ENCODE measurements at places on chromosomes 11 and 22.

DNA sequence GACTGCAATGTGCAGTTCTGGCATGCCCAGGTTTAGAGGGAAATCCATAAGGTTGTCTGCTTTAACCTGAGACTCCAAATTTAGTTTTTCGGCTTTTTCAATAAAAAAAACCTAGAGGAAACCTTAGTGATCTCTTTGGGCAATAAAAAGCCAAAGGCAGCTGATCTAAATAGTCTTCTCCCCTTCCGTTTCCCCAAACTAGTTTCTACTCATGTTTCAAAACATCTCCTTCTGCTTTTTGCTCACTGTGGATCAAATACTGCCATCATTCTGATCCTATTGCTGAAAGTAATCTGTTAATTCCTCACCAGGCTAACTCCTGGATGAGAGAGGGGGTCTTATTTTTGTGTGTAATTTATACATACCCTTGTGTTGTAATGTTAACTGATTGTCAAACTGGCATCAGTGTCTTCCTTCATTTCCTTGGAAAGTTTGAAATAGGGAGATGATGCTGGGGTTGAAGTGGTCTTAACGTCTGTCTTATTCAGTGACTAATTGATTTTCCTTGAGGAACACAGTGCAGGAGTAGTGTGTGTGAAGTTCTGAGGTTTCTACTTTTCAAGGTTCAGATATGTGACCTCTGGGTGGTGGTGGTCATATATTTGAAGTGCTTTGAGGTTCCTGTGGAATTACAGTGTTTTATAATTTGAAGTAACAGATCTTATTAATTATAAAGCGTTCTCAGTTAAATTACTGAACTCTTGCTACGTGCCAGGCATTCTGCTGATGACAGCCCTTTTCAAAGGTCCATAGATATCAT is 55.0 kb downstream of the ARHGAP42 start:
- no peak for DNase-seq

DNA sequence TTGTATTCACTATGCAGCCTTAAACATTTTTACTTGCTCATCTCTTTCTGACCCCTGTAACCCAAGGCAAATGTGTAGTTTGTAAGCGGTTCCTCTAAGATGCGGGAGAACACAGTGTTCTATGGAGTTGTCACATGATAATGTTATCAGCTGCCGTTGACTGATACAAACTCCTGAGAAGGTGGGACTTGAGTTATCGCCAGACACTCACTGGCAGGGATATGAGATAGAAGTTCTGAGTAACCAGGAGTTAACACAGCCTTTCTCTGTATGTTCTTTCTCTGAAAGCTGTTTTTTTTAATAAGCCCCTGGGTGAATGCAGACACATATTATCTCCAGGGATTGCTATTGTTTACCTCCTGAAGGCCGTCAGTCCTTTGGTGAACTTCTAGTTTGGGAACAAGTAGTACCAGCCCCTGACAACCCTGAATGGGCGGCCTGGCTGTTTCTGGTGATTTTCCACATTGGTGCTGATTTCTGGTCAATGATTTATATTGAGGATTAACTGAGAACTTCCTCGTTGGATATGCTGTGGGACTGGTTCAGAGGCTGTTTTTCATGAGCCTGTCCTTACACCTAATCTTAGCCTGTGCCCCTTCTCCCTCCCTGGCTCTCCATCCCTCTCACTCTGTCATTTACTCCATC is 155.3 kb upstream of the RASSF10 start:
- DNase-seq: no peak

- peak; percentile 40 for DNase-seq
These were observed 11.8 kb upstream of the MIEF1 start for GRCh38 chr22:39490135-39490798.

DNA sequence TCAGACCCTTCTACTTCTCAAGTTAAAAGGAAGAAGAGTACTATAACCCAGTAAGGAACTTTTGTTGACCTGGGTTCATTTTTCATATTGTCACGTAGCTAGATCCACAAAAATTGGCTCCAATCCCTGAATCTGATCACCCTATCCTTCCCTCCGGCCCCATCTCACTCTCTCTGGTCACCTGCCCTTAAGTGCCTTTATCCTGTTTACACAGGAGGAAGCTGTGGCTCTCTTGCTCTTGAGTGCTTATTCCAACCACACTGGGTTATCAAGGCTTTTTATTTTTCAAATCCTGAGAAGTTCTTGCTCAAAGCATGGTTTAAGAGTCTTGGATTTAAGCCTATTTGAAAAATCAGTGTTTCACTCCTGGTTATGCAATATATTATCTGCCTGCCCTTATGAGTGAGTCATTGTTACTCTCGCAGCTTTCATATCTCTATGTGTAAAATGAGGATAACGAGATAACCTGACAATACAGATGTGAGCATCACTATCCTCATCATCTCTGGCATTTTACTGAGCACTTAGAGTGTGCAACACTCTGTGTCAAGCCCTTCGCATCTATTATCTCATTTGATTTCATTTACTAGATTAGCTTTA is 293.9 kb downstream of the GUCY1A2 start:
- DNase-seq: peak; percentile 44

DNA sequence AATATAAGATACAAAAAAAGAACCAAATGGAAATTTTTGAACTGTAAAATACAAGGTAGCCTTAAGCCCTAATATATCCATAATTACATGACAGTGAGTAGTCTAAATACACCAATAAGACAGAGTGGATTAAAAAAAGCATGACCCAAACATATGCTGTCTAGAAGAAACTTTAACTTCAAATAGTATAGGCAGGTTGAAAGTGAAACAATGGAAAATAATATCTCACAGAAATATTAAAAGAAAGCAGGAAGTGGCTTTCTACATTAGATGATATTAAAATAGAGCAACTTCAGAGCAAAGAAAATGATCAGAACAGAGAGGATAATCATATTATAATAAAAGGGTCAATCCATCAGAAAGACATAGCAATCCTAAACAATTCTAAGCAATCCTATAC is 21.8 kb downstream of the DCUN1D5 start:
- DNase-seq: no peak

GRCh38 chr11:77096591-77097019 is 6.0 kb upstream of the OMP start:
- DNase-seq: no peak

GRCh38 chr11:10594407-10594806 is 25.9 kb upstream of the LYVE1 start:
- peak; percentile 83 for DNase-seq

DNA sequence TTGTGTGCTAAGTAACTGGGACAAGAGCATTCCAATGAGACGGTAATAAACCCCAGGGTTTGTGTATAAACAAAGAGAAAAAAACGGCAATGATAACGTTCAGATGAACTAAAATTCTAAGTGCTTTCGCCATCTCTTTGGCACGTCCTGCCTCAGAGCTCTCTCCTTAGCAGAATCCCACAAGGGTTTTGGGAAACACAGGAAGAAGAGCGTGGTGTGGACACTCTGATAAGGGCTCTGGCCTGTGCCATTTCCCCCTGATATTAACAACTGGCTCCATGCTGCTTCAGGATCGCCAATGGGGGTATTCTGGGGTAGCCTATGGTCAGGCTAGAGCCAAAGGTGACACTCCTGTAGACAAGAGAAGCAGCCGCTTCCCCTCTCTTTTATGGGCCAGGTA is 18.4 kb downstream of the ABCC8 start:
- DNase-seq: no peak

DNA sequence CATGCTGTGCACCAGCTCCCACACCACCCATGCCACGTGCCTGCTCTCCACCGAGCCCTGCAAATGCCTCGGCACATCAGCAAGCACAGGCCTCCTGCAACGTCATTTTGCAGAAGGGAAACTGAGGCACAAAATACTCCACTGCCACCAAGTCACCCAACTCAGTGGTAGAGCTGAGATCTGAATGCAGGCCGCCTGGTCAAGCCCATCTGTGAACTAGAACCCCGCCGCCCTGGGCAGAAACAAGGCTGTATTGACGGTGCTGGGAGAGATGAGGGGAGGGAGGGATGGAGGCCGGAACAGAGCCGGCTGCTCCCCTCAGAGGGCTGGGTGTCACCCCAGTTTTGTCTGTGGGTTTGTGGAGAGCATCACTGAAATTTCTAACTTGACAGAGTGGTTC is 81.4 kb downstream of the CDKN1C start:
- DNase-seq: no peak

DNA sequence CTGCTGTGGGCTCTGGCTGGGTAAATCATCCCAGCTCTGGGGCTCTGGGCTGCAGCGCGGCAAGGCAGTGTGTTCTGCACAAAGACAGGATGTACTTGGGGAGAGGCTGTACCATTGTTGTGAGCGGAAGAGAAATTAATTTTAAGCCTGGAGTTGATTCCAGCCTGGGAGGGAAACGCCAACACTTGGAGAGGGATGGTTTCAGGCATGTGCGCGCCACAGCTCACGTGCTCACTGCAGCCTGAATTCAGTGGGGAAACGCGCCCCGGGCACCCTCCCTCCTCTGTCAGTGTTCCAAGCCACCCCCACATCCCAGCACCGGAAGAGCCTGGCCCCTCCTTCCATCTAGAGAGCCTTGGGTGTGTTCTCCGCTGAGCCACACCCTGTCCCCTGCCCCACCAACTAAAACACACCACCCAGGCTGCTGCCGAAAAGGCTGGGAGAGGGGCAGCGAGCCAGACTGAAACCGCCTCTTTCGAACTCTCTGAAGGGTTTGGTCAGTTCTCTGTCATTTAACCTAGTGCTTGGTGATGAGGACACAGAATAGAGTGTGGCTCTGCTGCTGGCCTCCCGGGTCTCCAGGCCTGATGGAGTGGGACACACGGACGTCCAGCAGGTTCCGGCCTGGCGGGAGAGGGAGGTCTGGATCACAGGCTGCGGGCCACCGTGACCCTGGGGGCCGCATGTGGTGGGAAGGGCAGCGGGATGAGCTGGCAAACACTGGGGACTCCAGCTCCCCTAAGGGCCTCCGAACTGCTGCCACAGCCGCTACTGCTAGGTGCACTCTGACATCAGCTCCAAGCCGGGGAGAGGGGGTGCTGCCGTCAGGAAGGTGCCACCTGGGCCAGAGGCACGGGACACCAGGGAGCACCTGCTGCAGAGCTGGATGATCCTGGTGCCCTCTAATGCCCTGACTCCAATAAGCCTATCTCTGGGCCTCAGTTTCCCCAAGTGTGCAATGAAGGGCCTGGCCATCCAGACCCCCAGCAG is 230.8 kb downstream of the CTTN start:
- DNase-seq: no peak

DNA sequence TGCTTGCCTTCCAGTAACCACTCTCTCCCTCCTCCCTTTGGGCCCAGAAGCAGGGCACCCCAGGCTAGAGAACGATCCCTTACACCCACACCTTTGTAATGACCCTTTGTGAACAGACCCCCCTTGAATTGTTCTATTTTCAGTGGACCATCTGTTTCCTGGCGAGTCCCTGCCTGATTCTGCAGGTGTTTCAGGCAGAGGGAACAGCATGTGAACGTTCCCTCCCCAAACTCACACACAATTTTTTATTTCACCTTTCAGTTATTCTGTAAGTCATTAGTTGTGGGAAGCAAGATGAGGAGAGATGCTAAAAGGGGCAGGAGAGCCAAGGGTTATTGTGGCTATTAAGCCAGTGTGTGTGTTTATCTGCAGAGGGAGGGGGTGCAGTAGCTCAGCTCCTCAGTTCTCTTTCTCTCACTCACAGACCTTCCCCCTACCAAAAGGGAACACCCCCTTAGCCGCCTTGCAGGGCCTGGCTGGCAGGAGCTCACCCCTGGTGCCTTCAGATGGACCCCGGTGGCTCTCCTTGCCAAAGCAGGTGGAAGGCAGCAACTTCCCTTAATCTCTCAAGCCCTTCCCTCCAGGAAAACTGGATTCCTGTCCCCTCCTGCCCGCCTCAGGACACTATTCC is 64.8 kb upstream of the SPON1 start:
- no peak for DNase-seq

DNA sequence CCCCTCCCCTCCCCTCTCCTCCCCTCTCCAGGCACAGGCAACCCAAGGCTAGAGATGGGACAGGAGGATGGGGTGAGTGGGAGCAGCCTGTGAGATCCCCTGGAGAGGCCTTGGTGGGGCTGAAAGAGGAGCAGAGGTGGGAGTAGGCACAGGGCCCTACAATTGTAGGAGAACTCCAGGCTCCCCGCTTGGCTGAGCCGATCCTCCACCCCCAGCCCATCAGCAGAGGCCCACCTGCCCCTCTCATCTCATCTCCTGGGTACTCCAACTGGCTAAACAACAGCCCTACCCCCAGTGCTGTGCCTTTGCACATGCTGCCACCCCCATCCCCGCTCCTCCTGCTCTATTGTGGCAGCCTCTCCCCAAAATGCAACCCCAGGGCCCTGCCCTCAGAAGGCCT is 52.0 kb upstream of the A4GALT start:
- no peak for DNase-seq

DNA sequence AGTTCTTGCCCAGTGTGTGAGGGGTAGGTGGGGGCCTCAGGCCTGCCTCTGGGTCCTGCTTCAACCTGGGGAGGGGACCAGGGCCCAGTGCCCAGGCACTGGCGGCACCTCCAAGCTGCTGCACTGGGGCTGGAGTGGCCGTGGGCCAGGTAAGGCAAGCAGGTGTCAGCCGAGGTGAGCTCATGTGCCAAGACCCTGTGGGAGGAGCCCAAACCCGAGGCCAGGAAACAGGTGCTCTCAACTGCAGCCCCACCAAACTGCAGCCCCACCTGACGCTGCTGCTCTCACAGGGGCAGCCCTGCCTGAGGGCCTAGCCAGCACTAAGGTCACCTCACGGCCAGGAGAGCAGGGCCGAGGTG is 18.1 kb upstream of the GNB1L start:
- DNase-seq: no peak

- peak; percentile 4 for DNase-seq
These were observed 2.2 kb downstream of the YAP1 start for GRCh38 chr11:102112509-102112821.

DNA sequence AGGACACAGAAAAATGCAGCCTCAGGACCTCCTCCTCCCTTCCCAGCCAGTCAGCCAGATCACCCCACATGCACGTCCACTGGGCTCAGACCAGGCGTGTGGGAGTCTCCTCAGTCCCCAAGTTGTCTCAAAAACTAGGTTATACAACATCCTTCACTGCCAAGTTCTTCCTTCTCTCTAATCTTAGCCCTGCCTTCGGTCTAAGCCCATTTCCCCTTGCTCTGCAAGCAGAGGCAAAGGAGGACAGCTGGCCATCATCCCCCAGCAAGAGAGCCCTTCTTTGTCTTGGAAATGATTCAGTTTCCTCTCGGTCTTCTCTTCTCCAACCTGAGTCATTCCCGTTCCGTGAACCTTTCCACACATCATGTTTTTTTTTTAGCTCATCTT is 14.0 kb upstream of the NRGN start:
- no peak for DNase-seq

DNA sequence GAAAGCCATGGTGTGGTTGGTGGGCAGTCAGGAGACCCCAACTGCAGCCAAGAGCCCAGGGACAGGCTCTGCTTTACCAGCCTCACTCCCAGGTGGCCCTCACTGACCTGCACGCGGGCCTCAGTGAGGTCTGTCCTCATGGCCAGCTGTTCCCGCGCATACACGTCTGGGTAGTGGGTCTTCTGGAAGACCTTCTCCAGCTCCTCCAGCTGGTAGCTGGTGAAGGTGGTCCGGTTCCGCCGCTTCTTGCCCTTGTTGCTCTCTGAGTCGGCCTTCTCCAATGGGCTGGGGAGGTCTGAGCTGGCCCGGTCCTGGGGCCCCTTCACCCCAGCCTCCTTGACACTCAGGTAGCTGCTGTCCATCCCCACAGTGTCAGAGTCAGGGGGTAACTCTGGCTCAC is 34.7 kb downstream of the ALX4 start:
- DNase-seq: no peak

GRCh38 chr11:68714060-68714856 is 29.9 kb downstream of the GAL start:
- DNase-seq: no peak
